GM23248 (cell line): ENCODE measurements at places on chromosomes 5 and 9.

GRCh38 chr5:61603211-61603908 is 271.3 kb downstream of the ZSWIM6 start:
- no peak overlapping the region for H3K4me3 ChIP-seq
- no peaks in the 10 kb centered on the region for H3K36me3 ChIP-seq
- no peak overlapping the region for H3K27ac ChIP-seq
- 0 out of 2 replicates have a peak, but pooled peaks cover 4% of the 10 kb centered on the region for H3K4me1 ChIP-seq
- peak; percentile 45 for DNase-seq

DNA sequence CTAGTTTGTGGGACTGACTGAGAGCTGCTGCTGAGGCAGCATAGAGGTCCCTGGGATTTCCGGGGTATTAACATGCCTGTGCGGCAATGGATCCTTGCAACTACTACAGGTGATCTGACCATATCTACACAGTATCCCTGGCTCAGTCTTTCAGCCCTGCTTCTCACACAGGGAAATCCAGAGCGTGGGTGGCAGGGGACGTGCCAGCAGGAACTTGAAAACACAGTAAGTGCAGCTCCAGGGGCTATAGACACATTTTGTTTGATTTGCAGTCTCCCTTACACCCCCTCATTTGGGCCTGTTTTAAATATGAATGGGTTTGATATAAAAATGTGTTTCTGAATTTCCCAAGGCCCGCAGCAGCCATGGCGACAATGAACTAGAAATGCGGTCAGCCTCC is 209.5 kb downstream of the DCP2 start:
- no peak for DNase-seq
- H3K27me3 ChIP-seq = no peaks in the 10 kb centered on the region; the same call in 1 of the 2 replicates
- H3K27ac ChIP-seq = no peak overlapping the region
- no peaks in the 10 kb centered on the region for H3K36me3 ChIP-seq
- 0 out of 2 replicates have a peak, but pooled peaks cover 8% of the 10 kb centered on the region for H3K4me1 ChIP-seq
- no peak overlapping the region for H3K4me3 ChIP-seq

DNA sequence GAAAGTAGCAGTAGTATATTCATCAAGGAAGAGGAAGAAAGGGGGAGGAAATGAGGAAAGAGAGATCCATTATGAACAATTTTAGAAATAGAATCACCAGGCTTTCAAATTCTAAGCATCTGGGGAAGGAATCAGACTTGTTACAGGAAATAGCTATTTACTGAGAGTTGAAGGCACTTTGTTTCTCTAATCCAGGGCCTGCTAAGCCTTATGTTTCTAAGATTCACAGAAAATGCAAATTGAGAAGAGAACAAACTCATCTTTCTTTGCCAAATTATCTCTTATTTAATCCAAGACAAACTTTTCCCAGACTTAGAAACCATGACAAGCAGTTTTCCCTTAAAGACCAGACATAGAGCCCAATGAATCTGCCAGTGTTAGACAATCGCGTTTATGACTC is 528.0 kb upstream of the NMUR2 start:
- H3K27ac ChIP-seq = no peak overlapping the region
- no peak for DNase-seq
- H3K4me1 ChIP-seq = no peaks in the 10 kb centered on the region
- H3K4me3 ChIP-seq = no peak overlapping the region
- no peaks in the 10 kb centered on the region for H3K27me3 ChIP-seq

DNA sequence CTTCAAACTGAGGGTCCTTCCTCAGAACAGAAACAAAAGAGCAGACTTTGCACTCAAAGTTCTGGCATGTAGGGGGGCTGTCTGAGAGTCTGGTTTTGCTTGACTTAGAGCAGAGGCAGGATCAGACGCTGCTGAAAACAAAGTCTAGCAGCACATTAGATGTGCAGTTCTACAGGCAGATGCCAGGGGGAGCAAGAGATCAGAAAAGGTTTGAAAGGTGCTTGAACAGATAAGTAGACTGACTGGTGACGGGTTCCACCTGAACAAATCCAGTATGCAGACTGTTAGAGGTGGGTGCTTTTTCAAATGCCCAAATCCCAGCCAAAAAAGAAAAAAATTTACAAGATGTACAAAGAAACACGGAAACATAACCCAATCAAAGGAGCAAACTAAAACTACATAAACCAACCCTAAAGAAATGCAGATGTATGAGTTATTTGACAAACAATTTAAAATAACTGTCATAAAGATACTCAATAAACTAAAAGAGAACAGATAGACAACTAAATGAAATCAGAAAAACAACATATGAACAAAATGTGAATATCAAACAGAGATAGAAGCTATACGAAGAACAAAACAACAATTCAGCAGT is 194.7 kb upstream of the FREM1 start:
- H3K4me3 ChIP-seq = no peak overlapping the region
- no peak overlapping the region for H3K27ac ChIP-seq
- no peaks in the 10 kb centered on the region for H3K4me1 ChIP-seq
- H3K36me3 ChIP-seq = no peaks in the 10 kb centered on the region

- no peaks in the 10 kb centered on the region for H3K36me3 ChIP-seq
- peaks cover 12% of the 10 kb centered on the region; the same call in 1 of the 2 replicates for H3K4me1 ChIP-seq
- H3K27ac ChIP-seq = no peak overlapping the region
- no peaks in the 10 kb centered on the region for H3K27me3 ChIP-seq
Measured at GRCh38 chr5:169150108-169150507, 150.8 kb downstream of the SLIT3 start.

DNA sequence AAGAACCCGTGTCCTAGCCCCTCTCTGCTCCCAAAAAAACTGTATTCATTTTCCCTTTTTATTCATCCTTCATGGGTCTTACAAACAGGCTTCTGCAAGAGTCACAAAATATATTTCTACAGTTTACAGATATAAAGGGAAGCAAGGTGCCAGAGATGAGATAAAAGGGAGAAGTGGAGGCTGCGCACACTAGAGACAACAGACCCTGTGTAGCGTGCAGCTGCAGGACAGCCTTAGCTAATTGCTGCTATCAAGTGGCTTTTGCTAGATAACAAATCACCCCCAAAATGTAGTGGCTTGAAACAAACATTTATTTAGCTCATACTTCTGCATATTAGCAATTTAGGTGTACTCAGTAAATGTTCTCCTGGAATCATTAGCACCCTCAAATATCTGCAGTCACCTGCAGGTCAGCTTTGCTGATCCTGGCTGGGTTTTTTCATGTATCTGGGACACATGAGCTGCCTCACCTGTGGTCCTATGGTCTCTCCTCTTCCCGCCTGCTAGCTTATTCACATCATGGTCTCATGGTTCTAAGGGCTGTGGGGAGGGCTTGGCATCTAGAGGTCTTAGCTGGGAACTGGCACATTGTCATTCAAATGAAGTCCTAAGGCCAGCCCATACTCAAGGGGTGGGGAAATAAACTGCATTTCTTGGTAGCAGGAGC is 29.4 kb downstream of the ARHGEF37 start:
- no peak for DNase-seq
- H3K27ac ChIP-seq = peak overlapping the region; percentile 25; the same call in 1 of the 2 replicates
- H3K4me1 ChIP-seq = peaks cover 7% of the 10 kb centered on the region
- no peaks in the 10 kb centered on the region for H3K36me3 ChIP-seq
- H3K4me3 ChIP-seq = no peak overlapping the region

- no peak overlapping the region for H3K27ac ChIP-seq
- no peaks in the 10 kb centered on the region for H3K4me1 ChIP-seq
- H3K4me3 ChIP-seq = no peak overlapping the region
- H3K27me3 ChIP-seq = no peaks in the 10 kb centered on the region
- no peak for DNase-seq
Measured at GRCh38 chr5:131783874-131784273, 12.9 kb downstream of the FNIP1 start.

GRCh38 chr5:66813306-66813705 is 217.1 kb downstream of the MAST4 start:
- no peak overlapping the region for H3K4me3 ChIP-seq
- H3K36me3 ChIP-seq = no peaks in the 10 kb centered on the region
- H3K27ac ChIP-seq = no peak overlapping the region
- H3K27me3 ChIP-seq = no peaks in the 10 kb centered on the region
- H3K4me1 ChIP-seq = no peaks in the 10 kb centered on the region

GRCh38 chr9:6490863-6491262 is 77.9 kb downstream of the UHRF2 start:
- no peak overlapping the region for H3K4me3 ChIP-seq
- H3K36me3 ChIP-seq = peaks cover 56% of the 10 kb centered on the region
- DNase-seq = no peak
